ENCODE measurements at places on chromosomes 11 and 22.

DNA sequence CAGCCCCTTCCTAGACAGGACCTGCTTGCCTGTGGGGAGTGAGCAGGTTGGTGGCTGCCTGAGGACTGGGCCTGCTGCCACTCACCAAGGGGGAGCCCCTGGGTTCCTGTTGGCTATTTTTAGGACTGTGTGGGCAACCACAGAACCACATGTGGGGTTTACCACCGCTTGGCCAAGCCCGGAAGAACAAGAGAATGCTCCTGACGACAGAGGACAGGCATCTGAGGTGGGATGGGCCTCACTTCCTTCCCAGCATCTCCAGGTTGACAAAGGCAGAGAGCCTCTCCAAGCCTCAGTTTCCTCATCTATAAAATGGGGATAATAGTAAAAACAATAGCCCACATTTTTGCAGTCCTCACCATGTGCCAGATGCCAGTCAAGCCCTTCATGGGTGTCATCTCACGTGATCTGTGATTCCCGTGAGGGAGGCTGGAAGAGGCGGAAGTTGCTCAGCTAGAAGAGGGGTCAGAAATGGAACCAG, 43.6 kb downstream of the LRRC32 start:
- no peak for DNase-seq

GRCh38 chr22:45608763-45609180, 62.9 kb upstream of the ATXN10 start:
- no peak for DNase-seq

DNA sequence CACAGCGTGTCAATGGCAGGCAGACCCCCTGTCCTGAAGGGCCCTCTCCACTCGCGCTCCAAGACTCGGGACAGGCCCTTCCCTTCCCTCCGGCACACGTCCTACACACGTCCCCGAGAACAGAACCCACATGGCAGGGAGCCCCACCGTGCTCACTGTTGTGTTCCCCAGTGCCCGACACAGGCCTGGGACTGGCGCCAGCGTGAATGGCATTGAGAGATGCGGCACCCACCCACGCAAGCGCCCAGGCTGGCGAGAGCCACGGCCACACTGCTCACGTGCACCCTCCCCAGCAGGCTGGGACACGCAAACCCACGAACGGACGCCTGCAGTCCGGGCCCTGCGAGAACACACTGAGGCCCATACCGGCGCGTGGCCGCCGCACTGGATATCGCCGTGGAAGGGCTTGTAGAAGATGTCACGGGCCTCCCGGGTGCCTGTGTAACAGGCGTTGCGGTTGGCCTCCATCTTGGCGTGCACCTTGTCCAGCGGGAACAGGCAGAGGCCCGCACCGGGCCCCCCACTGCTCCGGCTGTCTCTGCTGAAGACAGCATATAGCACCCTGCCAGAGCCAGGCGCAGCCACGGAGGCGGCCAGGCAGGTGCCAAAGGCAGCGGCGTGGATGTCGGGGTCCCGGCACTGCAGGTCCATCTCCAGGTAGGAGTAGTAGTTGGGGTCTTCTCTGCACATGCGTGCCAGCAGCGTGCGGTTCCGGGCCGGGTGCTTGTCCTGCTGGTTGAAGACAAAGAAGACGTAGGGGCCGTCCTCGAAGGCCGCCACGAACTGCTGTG, 18.1 kb downstream of the PLXNB2 start:
- no peak for DNase-seq

- DNase-seq, result no peak
Observed at GRCh38 chr11:14636119-14636518, 7.5 kb upstream of the PDE3B start.

DNA sequence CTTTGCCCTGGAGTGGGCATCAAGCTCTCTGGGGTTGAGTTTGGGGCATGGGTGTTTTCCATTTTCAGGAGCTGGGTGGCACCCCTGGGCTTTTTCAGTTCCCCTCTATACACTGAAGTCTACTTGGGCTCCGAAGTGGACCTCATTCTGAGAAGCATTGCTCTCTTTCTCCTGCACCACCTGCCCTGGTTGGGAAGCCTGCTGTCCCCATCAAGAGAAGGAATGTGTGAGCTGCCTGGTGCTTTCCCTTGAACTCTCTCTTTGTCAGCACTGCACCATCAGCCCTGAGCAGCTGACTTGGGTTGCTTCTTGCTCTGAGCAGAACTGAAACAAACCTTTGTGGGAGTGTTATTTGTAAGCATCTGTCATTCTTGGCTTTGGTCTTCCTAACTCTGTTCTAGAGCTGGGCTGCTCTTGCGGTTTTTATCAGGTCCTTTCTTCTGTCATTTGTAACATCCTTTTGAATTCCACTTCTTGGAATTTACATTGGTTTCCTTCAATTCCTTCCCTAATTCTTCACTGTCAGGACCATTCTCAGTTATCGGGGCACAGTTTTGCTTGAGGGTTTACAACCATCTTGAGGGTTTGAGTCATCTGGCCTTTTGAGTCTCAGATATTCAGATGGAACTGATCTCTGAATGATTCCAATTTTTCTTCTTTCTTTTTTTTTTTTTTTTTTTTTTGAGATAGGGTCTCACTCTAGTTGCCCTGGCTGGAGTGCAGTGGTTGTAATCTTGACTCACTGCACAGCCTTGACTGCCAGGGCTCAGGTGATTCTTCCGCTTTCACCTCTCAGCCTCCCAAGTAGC, 20.5 kb downstream of the UBE2L3 start:
- no peak for DNase-seq

GRCh38 chr22:39973656-39974055, 13.5 kb downstream of the TMA7B start:
- no peak for DNase-seq

- no peak for DNase-seq
Observed at GRCh38 chr11:35343033-35343598, 76.2 kb downstream of the SLC1A2 start.

DNA sequence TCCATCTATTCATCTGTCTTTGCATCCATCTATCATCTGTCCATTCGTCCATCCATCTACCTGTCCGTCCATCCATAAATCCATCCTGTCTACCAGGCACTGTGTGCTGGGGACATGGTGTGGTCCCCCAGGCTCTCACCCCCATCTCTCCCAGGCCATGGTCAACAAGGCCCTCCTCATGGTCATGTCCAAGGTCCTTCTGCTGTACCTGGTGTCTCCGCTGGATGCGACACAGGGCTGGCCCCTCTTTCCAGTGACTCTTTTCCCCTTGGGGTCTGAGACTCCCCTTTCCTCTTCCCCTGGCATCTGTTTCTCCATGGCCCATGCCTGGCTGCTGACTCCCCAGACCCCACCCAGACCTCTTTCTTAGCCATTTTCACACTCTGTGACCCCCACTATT, 4.5 kb downstream of the IGLL1 start:
- DNase-seq, result no peak

- DNase-seq, result no peak
Observed at GRCh38 chr22:46770726-46771125, 8.3 kb downstream of the TBC1D22A start.

- no peak for DNase-seq
Observed at GRCh38 chr22:20885017-20885556, 26.3 kb downstream of the SNAP29 start.

GRCh38 chr11:27582621-27583020, 76.1 kb upstream of the LIN7C start:
- no peak for DNase-seq

DNA sequence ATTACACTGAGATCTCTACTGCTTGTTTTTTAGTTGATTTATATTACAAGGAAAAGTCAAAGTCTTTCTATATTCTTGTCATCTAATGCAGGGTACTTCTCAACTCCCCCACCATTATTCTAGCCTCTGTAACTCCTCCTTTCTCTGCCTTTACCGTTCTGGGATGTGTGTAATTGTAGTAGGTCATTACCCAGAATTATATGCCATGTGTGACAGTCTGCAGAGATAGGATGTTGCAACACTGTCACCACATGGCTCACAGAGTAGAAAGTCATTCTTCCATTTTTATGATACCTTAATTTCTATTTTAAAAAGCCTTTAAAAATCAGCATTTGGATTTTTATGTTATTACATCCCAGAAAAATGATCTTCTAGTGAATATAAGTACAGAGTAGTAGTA, 32.7 kb downstream of the ZNF143 start:
- DNase-seq, result no peak

- no peak for DNase-seq
Observed at GRCh38 chr22:26095256-26095956, 73.9 kb upstream of the SEZ6L start.

GRCh38 chr11:65066805-65067291, 8.5 kb upstream of the NAALADL1 start:
- no peak for DNase-seq

- DNase-seq, result no peak
Observed at GRCh38 chr11:120539667-120540369, 28.3 kb downstream of the GRIK4 start.

DNA sequence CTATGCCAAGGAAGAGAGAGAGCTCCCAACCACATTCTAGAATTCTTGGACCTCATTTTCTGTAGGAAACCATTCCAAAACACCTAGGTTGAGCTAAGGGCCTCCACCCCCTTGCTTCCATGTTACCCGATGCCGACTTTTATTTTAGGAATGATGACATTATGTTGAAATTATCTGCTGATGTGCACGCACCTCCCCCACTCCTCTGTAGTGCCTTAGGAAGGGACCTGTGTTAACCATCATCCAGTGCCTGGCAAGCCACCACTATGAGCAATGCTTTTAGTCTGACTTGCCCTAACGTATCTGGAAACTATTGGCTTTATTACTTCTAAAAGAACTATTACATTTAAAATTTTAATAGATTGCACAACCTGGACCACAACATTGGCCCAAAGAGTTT, 42.1 kb downstream of the NCAPD3 start:
- no peak for DNase-seq

DNA sequence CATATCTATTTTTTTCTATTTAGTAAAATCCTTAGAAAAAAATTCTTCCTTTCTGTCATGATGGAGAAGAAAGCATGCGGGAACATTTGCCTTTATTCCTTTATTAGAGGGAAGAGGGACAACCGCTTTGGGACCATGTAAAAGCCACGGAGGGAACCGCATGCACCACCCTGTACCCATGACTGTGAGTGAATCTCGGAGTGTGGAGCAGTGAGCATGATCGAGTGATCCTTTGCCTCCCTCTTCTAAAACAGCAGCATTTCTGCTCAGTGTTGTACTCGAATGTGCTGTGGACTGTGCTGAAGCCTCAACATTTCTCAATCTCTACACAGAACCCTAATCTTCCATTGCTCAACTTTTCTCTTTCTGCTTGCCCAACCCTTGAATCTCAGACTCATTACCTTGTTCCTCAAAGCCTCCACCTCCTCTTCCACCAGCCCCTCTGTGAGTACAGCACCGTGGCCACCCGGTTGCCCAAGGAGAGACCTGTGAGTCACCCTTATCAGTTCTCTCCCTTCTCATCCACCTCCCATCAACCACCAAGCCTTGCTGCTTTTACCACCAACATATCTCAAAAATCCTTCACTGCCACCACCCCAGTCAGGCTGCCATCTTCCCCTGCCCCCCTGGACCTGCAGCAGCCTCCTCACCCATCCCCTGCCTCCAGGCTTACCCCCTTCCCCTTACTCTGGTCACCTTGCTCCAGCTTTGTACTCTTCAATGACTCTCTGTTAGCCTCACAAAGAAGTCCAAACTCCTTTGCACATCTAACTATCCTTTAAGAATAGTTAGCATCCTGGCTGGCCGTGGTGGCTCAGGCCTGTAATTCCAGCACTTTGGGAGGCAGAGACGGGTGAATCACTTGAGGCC, 103.1 kb downstream of the NAT10 start:
- no peak for DNase-seq

DNA sequence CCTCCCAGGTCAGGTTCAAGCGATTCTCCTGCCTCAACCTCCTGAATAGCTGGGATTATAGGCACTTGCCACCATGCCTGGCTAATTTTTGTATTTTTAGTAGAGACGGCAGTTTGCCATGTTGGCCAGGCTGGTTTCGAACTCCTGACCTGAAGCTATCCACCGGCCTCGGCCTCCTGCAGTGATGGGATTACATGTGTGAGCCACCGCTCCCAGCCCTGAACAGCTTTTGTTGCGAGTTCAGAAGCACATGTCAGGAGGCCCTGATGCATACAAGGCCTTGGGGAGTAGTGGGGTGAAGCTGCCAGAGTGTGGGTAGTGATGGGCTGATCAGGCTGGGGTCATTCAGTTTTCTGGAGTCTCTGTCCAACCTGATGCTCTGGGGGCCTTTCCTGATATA, 117.0 kb upstream of the C11orf87 start:
- DNase-seq, result no peak

DNA sequence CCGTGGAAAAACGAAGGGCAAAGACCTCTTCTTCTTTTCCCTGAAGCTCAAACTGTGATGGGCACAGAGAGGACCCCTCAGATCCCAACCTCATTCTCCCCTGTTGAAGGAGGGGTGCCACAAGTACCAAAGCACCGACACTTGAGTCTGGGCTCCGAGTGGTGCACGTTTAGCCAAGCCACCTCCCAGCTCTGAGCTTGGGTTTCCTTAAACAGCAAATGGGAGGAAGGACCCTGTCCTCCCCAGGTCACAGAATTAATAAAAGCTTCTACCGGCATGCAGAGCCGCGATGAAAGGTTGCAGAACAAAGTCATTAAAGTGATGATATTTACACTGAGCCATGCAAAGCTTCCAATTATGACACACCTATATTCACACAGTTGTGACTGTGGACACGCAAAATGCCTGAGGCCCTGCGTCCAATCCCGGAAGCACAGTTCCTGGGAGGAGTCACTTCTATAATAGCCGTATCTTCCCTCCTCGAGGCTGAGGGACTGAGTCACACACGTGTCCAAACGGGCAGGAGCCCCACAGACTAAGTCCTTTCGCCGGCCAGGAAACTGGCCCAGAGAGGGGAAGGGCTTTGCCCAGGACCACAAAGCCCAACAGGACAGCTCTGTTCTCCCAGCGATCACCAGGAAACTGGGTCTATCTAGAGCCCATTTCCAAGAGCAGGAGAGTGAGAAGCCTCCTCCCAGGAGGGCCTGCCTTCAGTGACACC, 922 bp upstream of the CSNK1E start:
- DNase-seq, result no peak

DNA sequence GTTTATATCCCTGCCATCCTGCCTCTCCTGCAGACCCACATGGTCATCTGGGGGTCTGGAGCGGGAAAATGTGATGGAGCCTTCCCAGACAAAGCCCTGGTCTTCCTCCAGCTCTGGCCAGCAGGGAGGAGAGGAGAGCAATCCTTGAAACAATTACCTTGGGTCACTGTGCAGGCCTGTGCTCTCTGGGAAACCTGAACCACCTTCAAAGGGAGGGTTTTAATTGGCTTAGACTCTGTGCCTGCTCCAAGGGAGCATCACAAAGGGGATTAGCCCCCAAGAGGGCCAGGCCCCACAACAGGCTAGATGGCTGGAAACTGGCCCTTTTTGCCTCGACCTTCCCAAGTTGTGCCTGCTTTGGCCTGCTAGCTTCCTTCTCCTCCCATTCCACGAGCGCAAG, 351.9 kb downstream of the TENM4 start:
- no peak for DNase-seq

DNA sequence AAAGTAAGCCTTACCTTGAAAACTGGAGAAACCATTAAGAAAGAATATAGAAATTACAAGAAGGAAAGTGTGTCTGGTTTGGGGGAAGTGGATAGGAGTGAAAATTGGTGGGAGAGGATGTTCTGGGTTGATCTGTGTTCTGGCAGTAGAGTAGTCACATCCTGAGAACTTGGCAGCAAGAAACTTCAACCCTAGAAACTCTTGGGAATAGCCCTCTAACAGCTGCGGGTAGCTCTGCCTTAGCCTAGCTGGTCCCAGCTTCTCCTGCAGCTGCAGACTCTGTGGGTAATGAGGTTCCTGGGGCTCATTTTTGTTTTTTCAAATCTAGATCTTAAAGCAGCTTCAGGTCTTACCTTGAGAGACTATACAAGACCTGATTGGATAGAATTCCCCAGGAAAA, 24.2 kb upstream of the OR6X1 start:
- no peak for DNase-seq
